Fibroblast of mammary gland (primary cell): ENCODE measurements at places on chromosomes 2 and 18.

GRCh38 chr2:124886216-124886615 is 861.1 kb downstream of the CNTNAP5 start:
- no peak for DNase-seq

DNA sequence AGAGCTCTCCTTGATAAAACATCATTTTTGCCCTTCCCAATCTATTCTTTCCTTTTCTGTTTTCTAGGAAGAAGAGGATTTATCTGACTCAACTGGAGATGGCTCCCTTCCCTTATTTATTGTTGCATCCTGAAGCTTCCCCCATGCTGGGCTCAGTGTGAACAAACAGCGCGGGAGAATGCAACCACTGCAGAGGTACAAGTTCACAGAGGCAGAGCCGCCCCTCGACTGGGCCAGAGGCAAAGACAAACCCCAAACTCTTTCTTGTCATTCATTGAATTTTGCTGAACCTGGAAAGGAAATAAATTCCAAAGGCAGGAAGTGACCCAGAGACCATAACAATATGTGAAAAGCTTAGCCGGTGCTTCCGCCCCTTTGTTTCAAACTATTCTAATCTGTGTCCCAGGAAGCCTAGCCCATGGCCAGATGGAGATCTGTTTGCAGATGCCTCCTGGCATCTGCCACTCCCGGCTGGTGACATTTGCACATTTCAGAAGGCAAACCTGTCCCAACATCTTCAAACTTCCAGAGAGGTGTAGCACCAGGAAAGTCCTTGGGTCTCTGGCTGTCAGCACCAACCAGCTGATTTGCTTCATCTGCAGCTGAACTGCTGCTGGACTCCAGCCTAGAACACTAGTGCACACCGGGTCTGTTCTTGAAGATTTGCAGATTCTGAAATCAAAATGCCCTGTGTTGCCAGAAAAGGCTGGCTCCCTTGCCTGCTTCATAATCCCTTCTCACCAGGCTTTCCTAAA is 79.4 kb upstream of the MAP4K3 start:
- peak; percentile 71 for DNase-seq

GRCh38 chr2:70514612-70515055 is 39.0 kb downstream of the TGFA start:
- no peak for DNase-seq

- DNase-seq: no peak
Observed at GRCh38 chr2:168404764-168405163, 51.3 kb upstream of the CERS6 start.

- DNase-seq: no peak
Observed at GRCh38 chr2:157922336-157922735, 46.2 kb upstream of the ACVR1 start.

DNA sequence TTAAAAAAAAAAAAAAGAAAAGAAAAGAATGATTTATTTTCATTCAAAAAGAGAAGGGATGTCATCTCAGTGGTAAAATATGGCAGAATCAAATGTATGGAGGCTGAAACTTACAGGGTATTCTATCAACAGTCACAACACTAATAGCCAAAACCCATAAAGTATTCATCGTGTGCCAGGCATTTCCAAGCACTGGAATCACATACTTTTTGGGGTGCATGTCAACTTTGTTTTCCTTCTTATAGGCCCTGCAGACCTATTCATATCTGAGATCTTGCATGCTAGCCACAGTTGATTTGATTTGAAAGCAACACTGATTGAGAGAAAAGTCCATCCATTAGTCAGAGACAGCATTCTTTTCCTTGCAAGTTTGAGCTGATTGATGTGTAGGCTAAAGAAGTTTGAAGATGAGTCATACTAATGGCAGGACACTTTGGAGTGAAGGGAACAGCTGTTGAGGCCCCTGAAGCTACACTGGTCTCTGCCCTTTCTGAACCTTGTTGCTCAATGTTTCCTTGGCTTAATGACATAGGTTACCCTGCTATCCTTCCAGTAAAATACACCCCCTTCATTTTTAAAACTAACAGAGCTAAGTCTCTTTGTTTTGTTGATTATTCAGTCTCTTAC is 22.0 kb downstream of the KATNAL2 start:
- peak; percentile 87 for DNase-seq

GRCh38 chr18:59918320-59918755 is 18.5 kb downstream of the PMAIP1 start:
- peak; percentile 55 for DNase-seq

GRCh38 chr2:158178646-158179045 is 77.0 kb downstream of the UPP2 start:
- DNase-seq: no peak

- no peak for DNase-seq
Observed at GRCh38 chr2:128477026-128477820, 158.6 kb upstream of the HS6ST1 start.

- DNase-seq: no peak
Observed at GRCh38 chr2:3104261-3104660, 273.4 kb downstream of the EIPR1 start.

DNA sequence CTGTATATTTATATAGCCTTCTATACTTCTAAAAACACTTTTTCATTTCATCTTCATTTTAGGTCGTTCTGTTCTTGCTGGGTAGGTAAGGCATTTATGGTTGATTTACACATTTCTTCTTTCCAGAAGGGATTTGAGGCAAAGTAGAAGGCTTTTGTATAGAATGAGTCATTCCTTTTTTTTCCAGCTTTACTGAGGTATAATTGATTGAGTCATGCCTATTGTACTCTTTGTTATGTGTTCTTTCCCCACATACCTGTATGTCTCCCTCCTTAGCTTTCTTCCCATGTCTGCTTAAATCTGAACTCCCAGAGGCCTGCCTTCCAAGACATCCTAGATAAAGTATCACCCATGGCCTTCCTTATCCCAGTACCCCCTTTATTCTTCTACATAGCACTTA is 4.8 kb upstream of the CDC42EP3 start:
- peak; percentile 54 for DNase-seq

DNA sequence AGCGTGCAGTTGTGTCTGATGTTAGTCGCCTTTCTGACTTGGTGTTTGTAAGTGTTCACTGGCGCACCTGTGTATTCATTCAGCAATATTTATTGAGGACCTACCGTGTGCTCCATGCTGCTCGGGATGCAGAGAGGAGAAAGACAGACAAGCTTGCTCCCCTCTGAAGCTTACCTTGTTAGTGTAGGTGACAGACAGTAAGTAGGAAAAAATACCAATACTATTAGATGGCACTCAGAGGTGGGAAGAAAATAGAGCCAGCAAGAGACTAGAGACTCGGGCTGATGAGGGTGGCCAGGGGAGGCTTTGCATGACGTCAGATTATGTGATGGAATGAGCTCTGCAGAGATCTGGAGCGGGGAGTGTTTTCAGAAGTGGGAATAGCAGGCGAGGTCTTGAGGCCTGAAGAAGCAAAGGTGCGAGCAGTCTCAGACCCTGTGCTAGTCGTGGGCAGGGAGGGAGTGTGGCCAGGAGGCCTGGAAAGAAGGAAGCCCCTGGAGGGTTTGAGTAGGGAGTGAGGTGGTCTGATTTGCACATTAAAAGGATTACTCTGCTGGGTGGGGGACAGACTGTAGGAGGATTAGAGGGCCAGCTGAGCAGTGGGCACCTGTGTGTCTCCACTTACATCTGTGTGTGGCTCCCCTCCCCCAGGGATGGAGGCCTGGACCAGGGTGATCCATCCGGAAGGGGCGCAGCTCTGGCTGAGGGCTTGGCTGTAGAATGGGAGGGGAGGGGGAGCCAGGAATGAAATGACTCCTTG is 11.8 kb downstream of the MTCL1 start:
- no peak for DNase-seq

- no peak for DNase-seq
Observed at GRCh38 chr18:11147371-11147951, 1.9 kb downstream of the PIEZO2 start.

DNA sequence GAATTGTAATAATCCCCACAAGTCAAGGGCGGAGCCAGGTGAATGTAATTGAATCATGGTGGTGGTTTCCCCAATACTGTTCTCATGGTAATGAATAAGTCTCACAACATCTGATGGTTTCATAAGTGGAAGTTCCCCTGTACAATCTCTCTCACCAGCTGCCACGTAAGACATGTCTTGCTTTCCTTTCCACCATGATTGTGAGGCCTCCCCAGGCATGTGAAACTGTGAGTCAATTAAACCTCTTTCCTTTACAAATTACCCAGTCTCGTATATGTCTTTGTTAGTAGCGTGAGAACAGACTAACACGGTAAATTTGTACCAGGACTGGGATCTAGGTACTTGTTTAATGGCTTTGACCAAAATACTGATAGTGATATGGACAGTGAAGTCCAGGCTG is 744.3 kb upstream of the REG3G start:
- DNase-seq: no peak

DNA sequence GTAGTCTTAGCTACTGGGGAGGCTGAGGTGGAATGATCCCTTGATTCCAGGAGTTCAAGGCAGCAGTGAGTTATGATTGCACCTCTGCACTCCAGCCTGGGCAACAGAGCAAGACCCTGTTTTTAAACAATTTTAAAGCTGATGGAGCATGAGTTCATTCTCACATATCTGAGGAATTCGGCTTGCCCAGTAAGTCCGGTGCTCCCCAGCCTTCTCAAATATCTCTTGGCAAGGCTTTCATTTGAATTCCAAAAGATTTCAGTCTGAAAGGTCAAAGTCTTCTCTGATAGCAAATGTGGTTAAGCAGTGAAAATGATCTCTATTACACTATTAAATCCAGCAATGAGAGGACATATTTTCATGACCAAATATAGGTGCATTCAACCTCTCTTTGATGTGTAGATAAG is 27.9 kb downstream of the PIEZO2 start:
- DNase-seq: no peak

DNA sequence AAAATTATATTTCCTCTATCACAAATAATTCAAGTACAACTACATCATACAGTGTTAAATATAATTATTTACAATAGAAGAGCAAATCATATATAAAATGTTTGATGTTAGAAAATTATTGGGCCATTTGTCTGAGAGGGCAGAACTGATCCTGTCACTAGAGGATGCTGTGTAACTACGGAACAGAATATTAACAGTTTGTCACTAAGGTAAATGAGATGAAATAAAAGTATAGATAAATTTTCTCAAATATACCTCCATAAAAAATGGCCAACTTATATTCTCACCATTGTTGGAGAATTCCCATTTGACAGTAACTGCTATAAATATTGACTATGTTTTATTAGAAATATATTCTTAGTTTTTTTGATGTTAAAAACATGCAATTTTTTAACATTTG is 1067.4 kb upstream of the DDX18 start:
- DNase-seq: no peak

DNA sequence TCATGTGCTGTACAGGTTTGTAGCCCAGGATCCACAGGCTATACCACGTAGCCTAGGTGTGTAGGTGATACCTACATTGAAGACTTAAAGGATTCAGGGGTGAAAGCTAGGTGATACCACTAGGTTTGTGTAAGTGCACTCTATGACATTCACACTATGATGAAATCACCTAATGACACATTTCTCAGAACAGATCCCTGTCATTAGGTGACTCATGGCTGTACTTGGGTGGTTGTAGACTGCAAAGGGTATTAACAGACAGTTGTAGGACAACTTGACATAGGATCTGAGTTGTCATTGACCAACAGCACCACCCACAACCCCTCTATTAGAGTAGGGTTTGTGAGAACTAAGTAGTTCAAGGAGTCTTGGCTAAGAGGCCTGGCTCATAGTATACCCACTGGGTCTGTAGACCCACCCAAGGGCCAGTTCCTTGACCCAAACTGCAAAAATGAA is 27.7 kb upstream of the SMCHD1 start:
- peak; percentile 61 for DNase-seq

GRCh38 chr2:152395103-152395502 is 60.1 kb downstream of the FMNL2 start:
- DNase-seq: peak; percentile 73

GRCh38 chr2:10960606-10961489 is 49.1 kb downstream of the KCNF1 start:
- DNase-seq: no peak

GRCh38 chr18:27605107-27605834 is 420.2 kb upstream of the CHST9 start:
- peak; percentile 65 for DNase-seq

DNA sequence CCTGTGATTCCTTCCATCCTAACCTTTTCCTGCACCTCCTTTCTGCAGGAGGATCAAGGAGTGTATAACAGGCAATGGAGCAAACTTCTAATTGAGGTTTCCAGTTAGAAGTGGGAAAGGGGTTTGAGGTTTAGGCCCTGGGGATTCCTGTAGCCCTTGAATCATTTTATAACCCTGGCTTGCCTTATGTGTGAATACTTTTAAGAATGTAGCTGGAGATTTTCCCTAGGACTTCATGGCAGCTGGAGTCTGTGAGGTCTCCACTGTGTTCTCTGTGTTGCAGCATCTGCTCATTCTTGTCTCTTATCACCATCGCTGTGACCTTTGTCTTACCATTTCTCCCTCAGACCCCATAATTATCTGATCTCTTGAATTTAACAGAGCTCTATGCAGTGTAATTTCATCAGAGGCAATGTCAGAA is 370.2 kb upstream of the SLC14A2 start:
- no peak for DNase-seq

GRCh38 chr2:219297766-219298456 is 11.3 kb downstream of the PTPRN start:
- DNase-seq: no peak

DNA sequence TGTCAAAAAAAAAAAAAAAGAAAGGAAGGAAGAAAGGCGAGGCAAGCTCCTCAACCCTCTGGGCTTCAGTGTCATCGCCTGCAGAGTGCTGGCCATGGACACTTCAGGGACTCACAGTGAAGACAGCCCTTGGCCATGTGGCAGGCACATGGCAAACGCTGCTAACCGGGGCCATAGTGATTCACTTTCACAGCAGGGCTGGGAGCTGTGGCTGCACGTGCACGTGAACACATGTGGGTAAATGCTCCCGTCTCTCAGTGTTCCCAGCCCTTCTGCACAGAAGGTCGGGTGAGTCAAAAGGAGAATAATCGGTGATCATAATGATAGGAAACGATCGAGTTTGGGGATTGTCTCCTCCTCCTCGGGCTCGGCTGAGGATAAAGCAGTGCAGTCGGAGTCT is 46.1 kb upstream of the UBE2F start:
- DNase-seq: peak; percentile 75

- peak; percentile 83 for DNase-seq
Observed at GRCh38 chr18:24656551-24657443, 196.4 kb downstream of the HRH4 start.

DNA sequence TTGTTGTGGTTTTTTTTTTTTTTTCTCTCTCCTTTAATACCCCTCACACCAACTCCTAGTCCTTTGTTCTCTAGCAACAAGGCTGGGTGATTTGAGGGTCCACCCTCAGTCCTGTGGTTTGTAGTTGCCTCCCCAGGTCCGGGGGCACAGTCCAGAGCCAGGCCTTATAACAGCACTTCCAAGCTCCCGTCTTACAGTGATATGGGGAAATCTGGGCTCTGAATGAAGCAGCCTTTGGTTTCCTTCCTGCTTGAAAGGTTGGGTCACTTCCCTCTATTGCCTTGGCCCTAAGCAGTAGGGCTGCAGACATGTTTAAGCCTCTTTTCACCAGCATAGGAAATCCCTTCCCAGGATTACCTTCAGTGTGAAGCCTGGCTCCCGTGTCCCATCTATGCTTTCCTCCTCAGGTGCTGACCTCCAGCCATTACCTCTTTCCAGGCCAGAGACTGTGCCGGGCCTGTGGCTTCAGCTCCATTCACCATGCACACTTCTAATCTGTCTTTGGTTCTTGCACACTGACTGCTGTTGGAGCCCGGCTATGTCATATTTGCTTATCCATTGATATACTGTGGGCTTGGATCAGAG is 21.2 kb upstream of the NTSR2 start:
- no peak for DNase-seq

GRCh38 chr2:171531836-171532450 is 9.7 kb downstream of the CYBRD1 start:
- DNase-seq: no peak

- no peak for DNase-seq
Observed at GRCh38 chr2:103295591-103295990, 533.8 kb downstream of the TMEM182 start.

- no peak for DNase-seq
Observed at GRCh38 chr2:192467953-192468660, 273.4 kb upstream of the TMEFF2 start.
